Left colon (tissue), 2 donors: ENCODE measurements at places on chromosomes 5 and 9.

DNA sequence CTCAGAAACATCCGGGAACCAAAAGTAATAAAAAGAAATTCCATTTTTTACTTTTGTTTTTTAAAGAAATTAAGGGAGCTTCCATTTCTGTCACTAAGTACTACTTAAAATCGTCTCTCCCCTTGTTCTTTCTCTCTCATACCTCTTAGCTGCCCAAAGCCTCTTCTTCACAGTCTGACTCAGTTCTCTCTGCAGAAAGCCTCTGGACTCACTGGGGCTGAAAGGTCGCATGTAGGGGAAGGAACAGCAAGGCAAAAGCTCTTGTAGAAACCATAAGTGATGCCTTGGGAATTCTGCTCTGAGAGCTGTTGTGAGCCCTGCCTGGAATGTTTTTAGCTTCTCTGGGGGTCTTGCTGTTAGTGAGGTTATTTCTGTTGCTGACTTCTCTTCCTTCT lies 100.8 kb upstream of the RANBP3L start:
- DNase-seq = no peak

GRCh38 chr5:61167382-61167781 lies 5.1 kb upstream of the SMIM15 start:
- no peak for DNase-seq

GRCh38 chr9:115116421-115117284 lies 1.3 kb downstream of the TNC start:
- no peak for DNase-seq

- no peak for DNase-seq
Measured at GRCh38 chr5:177231479-177232250, 71.9 kb downstream of the RAB24 start.

GRCh38 chr9:2257248-2257929 lies 242.2 kb downstream of the SMARCA2 start:
- DNase-seq = no peak

GRCh38 chr5:90015584-90016018 lies 394.0 kb downstream of the CETN3 start:
- DNase-seq = no peak

GRCh38 chr9:6829536-6829935 lies 71.8 kb downstream of the KDM4C start:
- no peak for DNase-seq

DNA sequence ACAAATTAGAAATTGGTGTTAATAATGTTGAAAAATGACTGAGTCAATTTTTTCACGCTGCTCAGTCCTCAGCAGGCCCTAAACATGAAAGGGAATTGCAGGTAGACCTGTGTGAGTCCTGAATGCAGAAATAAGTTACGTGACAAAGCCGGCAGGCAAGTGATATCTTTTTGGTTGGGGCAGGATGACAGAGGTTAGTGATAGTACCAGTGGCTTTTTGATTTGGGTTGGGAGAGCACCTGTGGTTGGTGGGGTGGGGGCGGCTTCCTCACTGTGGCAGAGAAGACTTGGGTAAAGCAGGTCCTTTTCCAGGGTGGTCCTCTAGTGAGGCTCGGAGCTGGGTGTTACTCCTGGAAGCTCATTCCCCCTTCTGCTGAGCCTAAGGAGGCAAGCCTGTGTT lies 164.7 kb downstream of the TMEM167A start:
- no peak for DNase-seq

DNA sequence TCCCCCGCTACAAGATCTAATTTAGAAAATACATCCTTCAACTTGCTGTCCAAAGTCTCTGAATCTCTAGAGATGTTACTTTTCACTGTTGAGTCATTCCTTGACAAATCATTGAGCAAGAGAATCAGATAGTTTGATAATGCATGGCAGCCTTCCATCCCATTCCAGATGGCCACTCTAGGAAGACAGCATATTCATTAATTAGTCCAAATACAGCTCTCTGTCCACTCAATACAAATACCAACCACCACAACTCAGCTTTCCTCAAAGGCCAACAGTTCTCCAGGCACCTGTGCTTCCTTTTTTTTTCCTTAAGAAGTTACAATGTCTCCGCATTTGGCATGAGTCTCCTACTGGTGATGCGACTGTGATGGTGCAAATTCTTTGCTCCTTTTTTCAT lies 72.3 kb downstream of the DROSHA start:
- DNase-seq = no peak

- no peak for DNase-seq
Measured at GRCh38 chr5:14716755-14717752, 52.5 kb downstream of the OTULIN start.

- no peak for DNase-seq
Measured at GRCh38 chr9:89020754-89021153, 29.5 kb downstream of the S1PR3 start.

DNA sequence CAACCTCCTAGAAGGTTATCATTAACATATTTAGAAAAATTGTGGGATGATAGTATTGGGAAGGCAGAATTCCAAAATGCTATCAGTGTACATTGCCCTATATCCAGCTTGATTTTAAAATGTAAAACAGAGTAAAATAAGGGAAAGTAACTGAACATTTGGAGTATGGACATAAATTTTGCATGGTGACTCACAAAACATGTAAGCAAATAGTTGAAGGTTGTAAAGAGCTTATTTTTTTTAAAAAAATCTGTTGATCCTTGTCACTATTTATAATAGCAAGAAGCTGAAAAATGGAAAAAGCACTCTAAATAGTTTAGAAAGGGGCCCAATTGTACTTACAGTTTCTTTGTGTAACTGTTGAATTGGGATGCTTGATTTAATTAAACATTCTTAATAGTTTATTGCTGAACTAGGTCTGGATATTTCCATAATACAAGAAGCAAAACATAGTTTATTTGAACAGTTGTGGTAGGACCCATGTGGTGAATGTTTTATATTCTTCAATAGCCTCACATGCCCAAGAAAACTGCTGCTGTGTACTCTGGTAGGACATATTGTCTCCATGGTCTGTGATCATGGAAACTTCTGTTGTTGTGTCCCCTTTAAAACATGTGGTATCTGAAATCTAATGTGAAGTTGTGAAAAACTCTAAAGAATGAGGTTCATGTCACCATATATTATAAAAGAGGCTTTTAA lies 82.4 kb downstream of the NNT start:
- no peak for DNase-seq

DNA sequence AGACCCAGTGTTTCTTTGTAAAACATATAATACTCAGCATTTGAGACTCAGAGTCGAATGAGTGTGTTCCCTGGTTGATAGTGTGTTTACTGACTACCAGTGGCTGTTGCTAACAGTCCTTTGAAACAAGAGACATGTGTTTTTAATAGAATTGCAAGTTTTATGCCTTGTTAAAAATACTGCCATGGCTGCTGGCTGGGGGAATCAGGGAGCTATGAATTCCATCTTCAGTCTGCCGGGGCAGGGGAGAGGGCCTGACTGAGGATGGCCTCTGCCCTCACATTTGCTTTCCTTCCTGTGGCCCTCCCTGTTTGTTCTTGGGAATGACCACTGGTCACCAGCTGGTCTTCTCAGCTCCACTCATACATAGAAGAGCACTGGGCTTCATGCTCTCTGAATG lies 63.8 kb downstream of the PDZD2 start:
- DNase-seq = no peak

- no peak for DNase-seq
Measured at GRCh38 chr9:34070606-34071324, 22.1 kb upstream of the UBAP2 start.

DNA sequence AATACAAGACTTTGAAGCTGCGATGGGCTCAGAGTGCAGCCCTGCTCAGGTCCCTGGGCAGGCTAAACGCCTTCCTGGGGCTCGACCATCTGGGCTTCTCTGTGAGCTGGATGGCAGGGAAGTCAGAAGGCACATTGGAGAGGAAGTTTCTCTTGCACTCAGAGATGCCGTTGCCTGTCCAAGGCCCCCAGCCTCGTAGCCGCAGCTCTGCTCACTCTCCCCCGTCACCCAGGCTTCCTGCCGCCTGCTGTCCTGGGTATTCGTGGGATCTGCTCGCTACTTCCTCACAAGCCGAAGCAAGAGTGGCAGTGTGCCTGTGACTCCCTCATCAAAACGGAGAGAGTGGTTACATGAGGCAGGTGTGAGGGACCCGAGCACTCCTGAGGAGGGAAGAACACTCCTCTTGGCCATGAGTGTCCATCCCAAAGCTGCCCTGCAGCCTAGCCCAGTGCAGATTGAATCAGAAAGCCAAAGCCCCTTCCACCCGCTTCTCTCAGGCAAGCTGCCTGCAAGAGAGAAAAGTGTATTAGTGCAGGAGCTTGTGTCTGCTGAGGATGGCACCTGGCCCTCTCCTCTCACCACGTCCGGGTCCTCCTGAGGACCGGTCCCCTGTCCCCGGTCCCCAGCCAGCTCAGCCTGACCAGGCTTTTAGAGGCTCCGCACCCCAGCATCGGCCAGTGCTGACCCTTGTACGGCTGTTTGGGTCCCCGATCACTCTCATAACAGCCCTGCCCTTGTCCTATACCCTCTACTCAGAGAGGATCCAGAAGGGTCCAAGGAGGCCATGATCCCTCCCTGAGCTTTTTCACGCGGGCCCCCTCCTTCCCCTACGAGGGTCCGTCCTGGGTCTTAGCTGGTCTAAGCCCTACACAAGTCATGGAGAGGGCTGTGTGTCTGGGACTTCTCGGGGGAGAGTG lies 7.3 kb downstream of the FCN2 start:
- DNase-seq = no peak

DNA sequence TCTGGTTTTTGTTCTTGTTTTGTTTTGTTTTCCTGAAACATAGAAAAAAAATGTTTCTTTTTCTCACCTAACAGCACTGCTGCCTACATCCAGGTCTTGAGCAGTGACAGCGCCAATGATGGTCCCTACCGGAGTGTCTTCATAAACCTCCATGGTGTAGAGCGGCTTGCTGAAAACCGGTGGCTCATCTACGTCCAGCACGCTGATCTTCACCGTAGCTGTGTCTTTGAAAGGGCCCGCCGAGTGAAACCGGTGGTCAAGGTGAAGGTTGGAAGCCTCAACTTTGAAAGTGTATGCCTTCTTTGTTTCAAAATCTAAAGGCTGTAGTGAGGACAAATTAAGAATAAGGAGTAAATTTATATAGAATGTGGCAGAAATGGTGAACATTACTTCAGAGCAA lies 1051.0 kb downstream of the CDH12 start:
- no peak for DNase-seq

DNA sequence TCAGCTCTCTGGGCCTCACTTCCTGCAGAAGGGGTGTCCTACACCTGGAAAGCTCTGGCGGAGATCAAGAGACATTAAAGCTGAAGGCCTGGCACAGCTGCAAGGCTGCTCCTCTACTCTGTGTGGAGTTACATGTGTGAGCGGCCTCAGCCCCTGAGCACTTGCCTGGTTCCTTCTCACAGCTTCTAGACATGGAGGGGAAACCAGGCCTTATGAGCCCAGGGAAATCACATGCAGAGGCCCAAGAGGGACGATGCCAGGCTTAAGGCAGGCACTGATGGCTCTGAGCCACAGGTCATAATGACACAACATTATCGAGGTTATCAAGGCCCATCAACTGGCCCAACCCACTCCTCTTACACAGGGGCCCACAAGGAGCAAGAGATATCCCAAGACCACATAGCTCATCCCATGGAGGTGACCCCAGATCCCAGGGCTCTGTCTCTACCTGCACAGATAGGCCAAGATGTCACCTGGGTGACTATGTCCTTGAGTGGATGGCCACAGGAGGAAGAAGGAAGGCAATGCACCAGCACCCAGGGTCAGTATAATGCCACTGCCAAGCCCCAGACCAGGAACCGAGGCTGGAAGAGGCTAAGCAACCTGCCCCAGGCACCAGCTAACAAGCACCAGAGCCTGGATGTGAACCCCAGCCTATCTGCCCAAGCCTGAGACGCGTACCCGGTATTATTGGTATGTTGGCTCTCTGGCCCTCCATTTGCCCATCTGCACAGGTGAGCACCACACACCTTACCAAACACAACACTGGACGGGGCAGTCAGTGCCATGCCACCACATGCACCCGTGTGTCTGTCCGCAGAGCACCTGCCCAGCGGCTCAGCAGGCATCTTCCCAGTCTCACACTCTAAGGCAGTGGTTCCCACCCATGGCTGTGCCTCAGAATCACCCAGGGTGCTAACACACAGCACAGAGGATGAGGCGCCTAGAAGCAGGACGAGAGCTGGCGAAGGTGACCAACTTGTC lies 143.3 kb downstream of the GABBR2 start:
- DNase-seq = no peak

- DNase-seq = peak; percentile 46
Measured at GRCh38 chr9:20683351-20684034, 566 bp upstream of the FOCAD start.

- no peak for DNase-seq
Measured at GRCh38 chr5:174059247-174059646, 13.7 kb downstream of the NSG2 start.

GRCh38 chr5:74233571-74233970 lies 407.0 kb downstream of the ENC1 start:
- no peak for DNase-seq

DNA sequence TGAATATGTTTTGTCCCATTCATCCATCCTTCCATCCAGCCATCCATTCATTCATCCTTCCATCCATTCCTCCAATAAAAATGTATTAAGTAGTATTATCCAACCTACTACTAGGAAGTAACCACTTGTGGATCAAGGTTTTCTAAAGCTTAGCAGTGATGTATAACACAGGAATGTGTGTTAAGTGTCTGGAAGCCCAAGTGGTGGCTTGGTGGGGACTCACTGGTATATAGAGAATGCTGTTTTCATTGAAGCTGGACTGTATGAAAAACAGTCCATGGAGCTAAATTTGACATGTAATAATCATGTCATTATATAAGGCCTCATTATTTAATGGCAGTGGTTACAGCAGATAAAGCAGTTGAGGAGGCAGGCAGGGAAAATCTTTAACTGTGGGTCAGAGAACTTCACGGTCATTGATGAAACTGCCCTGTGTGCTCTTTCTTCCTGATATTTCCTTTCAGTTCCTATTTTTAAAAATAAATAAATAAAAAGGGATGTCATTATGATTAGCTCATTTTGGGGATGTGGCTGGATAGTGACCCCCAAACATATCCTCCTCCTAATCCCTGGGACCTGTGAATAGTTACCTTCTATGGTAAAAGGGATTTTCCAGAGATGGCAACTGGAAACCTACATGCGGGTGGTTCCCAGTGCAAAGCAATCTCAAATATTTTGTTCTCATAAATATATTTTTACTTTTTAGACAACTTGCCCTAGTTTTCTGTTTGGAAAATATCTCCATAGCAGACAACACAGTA lies 82.3 kb downstream of the DAPK1 start:
- no peak for DNase-seq

DNA sequence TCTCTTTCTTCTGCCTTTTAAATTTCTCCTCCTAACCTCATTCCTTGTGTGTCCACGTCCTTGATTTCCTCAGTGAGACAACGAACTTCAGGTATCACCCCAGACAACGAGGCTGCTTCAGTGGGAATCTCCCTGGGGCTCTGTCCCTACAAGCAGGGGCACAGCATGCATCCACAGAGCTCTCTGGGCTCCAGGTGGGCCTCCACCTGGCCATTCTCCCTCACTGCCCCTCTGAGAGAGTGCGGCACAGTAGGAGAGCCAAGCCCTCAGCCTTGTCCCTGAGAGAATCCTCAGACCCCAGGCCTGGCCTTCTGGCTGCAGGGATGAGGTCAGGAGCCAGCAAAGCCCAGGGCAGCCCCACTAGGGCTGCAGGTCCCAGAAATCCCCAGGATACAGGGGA lies 105.3 kb downstream of the LHFPL2 start:
- DNase-seq = no peak

GRCh38 chr9:87798261-87798833 lies 72.4 kb downstream of the CTSL start:
- no peak for DNase-seq
